ENCODE measurements at places on chromosomes 6 and 20. TPM values are rescaled to one million over a fixed set of nuclear protein-coding genes. Genes with fewer than 3 reads are reported as not detected.

Gene COX7A2
- total RNA-seq, result 430 TPM

Gene SLC2A10
- not detected for total RNA-seq

Gene TNNC2
- total RNA-seq, result not detected

Gene TREM2
- total RNA-seq, result not detected

Gene TAAR2
- not detected for total RNA-seq

Gene IMPG1
- not detected for total RNA-seq

Gene CDH26
- 0.34 TPM for total RNA-seq

Gene RSPH3
- 1.4 TPM for total RNA-seq

Gene ARFGEF3
- 0.08 TPM for total RNA-seq

Gene TRIM40
- total RNA-seq, result not detected

Gene JPH2
- total RNA-seq, result not detected

Gene TSPO2
- not detected for total RNA-seq

Gene PERP
- 3.8 TPM for total RNA-seq

Gene TCP11
- not detected for total RNA-seq

Gene TRIM10
- total RNA-seq, result not detected

Gene TSHZ2
- 0.13 TPM for total RNA-seq

Gene OR2J3
- not detected for total RNA-seq

Gene TFAP2D
- not detected for total RNA-seq

Gene MGME1
- 39.4 TPM for total RNA-seq

Gene SPAG4
- total RNA-seq, result 5.0 TPM

Gene NRN1
- total RNA-seq, result 13.3 TPM

Gene BCAS4
- total RNA-seq, result 32.6 TPM

Gene MYH7B
- 0.26 TPM for total RNA-seq

Gene RAET1E
- total RNA-seq, result not detected

Gene PGK2
- total RNA-seq, result not detected

Gene TAAR6
- not detected for total RNA-seq

Gene PNLDC1
- 0.79 TPM for total RNA-seq

Gene GTPBP2
- total RNA-seq, result 99.4 TPM

Gene KIF6
- total RNA-seq, result not detected

Gene SEL1L2
- total RNA-seq, result not detected

Gene C20orf202
- not detected for total RNA-seq

Gene ULBP3
- total RNA-seq, result 2.9 TPM

Gene SDCBP2
- 2.0 TPM for total RNA-seq

Gene ERVFRD-1
- total RNA-seq, result not detected

Gene CDK19
- 21.6 TPM for total RNA-seq

Gene LINC00237
- total RNA-seq, result not detected

Gene CYP21A2
- total RNA-seq, result not detected

Gene CST5
- not detected for total RNA-seq

Gene TP53TG5
- not detected for total RNA-seq
